HepG2 (cell line): ENCODE measurements at places on chromosomes 11 and 22.

GRCh38 chr22:45321827-45322226 lies 12.1 kb downstream of the FAM118A start:
- DNase-seq: no peak

DNA sequence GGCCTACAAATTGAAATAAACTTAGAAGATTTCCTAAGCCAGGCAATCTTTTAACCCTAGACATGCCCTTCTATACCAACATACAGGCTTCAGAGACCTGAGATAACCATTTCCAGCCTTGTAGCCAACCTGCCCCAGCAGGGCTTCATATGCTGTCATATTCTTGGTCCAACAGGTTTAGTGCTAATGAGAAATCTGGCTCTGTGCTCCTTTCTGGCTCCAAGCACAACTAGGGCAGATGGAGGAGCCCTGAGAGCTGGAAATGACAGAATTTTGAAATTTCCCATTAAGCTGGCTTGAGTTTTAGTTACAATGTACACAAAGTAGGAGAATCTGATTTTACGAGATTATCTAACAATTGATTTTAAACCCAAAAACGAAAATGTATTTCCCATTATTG lies 323.0 kb upstream of the CCDC90B start:
- no peak for DNase-seq

DNA sequence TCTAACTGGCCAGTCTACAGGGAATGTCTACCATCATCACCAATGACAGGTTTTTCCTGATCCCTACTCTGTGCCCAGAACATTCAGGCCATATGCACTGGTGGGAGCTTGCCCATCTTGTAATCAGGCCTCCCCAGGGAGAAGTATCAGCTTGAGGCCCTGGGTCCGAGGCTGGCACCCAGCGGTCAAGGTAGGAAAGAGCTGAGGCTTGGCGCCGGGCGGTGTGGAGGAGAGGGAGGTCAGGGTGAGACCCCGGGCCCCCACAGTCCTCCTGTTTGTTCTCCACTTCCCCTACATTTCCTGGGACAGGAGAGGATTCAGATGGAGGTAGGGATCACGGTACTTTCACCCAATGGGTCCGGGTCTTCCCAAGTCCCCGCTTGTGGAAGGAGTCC lies 15.5 kb downstream of the TSKU start:
- no peak for DNase-seq

GRCh38 chr11:69380921-69381581 lies 87.1 kb downstream of the MYEOV start:
- DNase-seq: no peak

GRCh38 chr11:26105762-26106423 lies 226.0 kb upstream of the ANO3 start:
- DNase-seq: no peak

- no peak for DNase-seq
These were observed 454.2 kb upstream of the B3GAT1 start for GRCh38 chr11:134866215-134866614.

DNA sequence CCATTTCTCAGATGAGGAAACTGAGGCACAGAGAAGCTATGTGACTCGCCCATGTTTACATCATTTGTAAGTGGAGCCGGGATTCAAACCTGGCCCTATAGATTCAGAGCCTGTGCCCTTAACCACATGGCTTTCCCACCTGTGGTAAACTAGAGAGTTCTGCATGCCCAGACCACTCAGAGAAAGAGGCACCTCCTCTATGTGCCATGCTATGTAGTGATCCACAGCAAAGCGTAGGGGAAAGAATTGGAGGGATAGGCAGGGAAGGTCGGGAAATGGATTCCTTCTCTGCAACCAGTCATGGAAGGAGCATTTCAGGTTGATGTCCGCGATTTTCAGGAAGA lies 15.4 kb upstream of the POU2AF2 start:
- no peak for DNase-seq

GRCh38 chr11:48011798-48012391 lies 31.5 kb downstream of the PTPRJ start:
- DNase-seq: no peak

DNA sequence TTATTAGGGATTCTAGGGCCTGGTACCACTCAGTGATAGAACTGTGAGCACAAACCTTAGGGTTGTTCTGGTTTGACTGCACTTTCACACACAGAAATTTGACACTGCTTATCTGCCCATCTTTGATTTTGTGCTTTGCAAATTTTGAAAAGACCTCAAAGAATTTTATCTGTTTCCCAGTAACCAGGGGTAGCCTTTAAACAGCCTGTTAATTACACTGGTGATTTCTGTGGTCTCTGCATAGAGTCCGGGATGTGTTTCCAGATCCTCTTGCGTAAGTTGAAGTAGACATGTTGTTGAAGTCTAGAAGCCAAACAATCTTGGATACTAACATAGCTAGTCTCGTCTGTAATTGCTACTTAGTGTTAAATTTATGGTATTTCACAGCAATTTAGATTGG lies 75.3 kb downstream of the C22orf31 start:
- DNase-seq: peak; percentile 35

DNA sequence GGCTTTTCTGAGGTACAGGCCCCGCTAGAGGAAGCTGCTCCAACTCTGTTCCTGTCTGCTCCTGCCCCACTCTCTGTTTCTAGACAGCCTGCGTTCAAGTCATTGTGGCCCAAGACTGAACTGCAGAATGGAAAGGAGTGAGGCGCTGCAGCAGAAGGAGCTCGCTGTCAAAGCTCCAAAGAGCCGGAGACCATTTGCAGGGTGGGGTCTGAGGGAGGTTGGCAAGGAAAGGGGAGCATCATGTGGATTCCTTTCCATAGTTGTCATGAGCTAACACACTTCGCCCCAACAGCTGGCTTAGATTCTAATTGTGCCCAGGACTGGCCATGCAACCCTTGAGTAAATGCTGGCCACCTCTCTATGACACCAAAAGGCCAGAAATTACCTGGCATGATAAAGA lies 18.8 kb downstream of the APOL4 start:
- no peak for DNase-seq

DNA sequence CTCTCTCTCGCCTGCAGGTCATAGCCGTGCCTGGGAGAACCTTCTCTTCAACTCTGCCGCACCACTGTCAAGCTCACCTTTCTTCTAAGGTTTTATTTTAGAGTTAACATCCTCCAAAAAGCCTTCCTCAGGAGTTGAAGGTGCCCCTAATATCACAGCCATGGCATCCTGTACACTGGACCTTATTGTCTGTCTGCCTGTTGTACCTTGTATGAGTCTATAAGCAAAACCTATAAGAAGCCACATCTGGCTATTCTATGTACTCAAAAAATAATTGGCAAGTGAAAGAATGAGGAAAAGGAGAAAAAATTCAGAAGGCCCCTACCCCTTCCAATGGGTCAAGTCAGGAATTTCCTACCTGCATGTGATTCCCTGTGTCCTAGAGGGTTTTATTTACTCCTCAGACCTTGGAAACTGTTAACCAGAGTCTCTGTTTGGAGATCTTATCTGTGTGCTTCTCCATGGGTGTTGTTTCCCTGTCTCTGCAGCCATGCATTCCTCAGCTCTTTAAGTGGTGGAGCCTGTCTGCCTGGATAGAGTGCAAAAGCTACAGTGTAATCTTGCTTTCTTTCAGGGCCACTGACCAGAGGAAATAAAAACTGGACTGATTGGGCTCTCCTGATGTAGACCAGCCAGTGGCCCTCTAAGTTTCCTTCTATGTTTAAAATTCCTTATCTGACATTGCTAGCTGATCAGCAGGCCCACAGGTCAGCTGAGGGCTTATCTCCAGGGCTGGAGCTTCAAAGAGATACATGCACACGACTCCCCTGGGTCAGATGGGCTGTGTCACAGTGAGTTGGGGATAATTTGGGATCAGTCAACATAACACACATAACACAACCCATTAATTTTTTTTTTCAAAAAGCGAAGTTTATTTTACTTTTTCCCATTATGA lies 37.6 kb upstream of the TMEM135 start:
- peak; percentile 99 for DNase-seq

DNA sequence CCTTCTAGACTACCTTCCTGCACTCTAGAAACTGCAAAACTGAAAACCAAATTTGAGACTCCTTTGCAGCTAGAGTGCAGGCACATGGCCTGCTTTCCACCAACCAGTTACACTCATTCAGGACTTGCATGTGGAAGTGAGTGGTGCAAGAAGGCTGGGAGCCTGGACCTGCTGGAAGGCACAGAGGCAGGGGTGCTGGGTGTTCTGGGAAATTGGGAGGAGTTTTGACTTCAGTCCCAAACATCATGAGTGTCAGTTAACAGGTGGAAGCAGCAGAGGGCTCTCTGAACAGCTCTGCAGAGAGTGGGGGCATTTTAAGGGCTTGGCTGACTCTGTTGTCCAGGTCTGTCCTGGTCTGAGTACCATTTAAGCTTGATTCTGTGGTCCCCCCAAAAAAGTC lies 49.3 kb upstream of the SYT13 start:
- no peak for DNase-seq

DNA sequence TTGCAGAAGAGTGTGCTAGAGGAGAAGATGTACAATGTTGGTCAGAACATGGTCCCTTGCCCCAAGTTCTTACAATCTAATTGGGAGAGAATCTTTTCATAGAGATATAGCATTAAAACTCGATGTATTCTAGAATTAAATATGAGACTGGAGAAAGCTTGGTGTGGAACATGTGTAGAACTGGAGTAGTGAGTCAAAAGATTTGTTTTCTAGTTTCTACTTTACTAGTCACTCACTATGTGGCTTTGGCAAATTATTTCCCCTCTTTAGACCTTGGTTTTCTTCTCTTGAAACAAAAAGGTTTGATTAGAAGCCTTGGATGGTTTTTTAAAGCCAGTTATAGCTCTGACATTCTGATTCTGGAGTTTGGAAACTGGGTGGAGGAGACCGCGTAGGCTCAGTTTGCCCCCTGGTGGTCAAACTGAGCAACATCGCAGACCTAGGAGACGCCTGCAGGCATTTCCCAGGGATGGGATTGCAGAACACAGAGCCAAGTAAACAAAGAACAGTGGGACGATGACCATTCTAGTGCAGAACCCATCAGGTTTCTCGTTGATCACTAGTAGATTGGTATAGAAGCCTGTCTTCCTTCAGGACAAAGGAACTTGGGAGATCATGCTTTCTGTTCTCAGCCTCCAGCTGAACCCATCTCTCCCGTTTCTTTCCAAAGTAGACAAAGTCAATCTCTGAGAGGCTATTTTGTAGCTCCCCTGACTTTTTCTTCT lies 8.5 kb upstream of the CHRDL2 start:
- peak; percentile 69 for DNase-seq

DNA sequence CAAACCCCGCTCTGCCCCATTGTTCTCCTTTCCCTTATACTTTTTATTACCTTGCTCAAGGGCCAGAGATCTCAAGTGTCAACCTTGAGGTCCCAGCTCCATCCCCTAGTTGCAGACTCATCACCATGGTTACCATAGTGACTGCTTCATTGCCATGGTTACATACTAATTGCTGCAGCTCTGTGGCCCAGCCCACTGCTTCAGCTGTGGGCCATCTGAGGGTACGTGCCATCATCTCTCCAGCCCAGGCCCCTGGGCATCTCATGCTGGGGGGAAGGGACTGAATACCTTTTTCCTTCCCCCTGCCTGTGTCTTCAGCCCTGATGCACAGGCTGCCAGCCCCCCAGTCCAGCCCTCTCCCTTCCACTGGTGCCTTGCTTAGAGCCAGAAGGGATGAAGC lies 22.2 kb downstream of the TREH start:
- no peak for DNase-seq

GRCh38 chr11:118914178-118914918 lies 11.4 kb downstream of the BCL9L start:
- peak; percentile 53 for DNase-seq

GRCh38 chr11:94997437-94997836 lies 23.9 kb downstream of the KDM4D start:
- DNase-seq: no peak

DNA sequence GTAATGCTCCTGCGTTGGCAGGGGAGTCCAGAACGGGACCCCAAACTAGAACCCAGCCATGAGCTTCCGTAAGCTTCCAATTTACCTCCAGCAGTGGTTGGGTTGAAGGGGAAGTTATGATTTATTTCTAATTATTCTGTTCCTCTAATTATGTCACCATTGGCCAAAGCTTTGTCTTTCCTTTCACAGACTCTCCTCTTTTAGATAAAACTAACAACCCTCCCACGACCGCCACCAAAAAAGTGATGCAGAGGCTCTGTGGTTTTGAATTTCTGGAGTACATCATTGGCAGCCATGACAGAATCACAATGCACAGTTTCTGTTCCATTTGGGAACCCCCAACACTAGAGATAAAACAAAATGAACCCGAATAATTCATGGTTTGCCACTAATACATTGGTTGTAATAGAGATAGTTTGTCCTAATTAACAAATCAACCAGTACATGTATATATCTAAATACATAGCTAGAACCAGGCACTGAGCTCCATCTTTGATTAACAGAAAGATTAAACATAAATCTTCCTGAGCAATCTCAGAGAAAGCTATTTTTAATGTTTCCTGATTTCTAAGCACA lies 64.3 kb downstream of the ETS1 start:
- no peak for DNase-seq

DNA sequence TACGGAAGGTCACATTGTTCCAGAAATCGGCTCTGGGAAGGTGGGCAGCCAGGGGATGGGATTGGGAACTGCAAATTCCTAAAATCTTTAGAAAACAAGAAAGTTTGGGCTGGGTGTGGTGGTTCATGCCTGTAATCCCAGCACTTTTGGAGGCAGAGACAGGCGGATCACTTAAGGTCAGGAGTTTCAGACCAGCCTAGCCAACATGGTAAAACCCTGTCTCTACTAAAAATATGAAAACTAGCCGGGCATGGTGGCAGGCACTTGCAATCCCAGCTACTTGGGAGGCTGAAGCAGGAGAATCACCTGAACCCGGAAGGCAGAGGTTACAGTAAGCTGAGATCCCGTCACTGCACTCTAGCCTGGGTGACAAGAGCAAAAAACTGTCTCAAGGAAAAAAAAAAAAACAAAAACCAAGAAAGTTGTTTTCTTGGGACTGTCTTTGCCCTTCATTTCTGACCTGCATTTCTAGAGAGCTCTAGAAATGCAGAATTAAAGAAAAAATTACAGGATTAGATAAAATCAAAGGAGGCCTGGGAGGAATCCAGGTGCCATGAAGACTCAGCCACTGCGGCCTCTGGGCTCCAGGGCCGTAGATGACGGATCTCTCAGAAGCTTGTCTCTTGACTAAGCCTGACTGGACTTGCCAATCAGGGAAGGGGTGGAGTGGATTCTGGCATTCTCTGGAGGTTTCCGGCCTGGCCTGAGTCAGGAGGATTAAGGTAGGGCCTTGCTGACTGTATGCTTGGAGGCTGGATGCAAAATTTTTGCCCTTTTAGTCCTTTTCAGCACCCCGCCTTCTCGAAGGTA lies 5.3 kb upstream of the MALAT1 start:
- peak; percentile 80 for DNase-seq

DNA sequence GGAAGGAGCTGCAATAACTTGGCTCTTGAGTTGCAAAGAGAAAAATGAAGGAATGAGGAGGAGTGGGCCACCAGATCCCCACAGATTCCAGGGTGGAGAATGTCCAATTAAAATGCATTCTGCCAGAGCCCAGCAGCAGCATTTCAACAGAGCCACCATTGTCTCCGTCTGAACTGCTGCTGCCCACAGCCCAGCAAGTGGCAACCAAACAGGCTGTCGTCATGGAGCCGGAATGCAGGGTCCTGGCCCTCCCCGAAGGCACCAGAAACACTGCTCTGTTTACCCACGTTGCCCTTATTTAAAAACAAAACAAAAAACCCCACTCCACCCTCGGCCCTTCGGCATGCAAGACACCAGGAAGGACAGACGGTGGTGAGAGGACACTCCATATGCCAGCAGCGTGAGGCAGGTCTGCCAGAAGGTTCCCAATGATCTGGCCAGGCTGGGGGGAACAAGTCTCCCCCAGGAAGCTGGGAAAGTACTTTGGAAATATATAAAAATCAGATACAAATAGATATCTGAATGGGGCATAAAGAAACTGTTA lies 32.5 kb downstream of the PLEKHA7 start:
- DNase-seq: peak; percentile 93

- no peak for DNase-seq
These were observed 13.6 kb downstream of the NPTXR start for GRCh38 chr22:38830026-38830844.
